ENCODE measurements at places on chromosomes 2 and 18. TPM values are rescaled to one million over a fixed set of nuclear protein-coding genes. Genes with fewer than 3 reads are reported as not detected.

DNA sequence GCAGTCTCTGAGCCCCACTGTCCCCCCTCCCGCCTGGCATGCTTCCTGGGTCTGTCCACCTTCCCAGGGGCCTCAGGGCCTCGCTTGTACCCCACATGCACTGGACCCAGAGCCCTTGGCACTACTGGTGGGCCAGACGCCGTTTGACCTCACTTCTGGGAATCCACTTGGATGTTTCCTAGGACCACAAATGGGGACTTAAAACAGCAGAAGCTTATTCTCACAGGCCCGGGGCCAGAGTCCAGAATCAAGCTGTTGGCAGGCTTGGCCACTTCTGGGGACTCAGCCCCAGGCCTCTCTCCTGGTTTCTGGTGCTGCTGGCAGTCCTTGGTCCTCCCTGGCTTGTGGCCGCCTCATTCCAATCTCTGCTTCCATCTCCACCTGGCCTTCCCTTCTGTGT lies 19.6 kb downstream of the ANO7 start:
- DNase-seq = no peak

GRCh38 chr2:235187806-235188205 lies 236.0 kb downstream of the SH3BP4 start:
- no peak for DNase-seq

- no peak for DNase-seq
Measured at GRCh38 chr18:21496277-21496835, 104.1 kb downstream of the ESCO1 start.

- peak; percentile 85 for DNase-seq
Measured at GRCh38 chr2:33069894-33070651, 123.3 kb downstream of the LTBP1 start.

- DNase-seq = no peak
Measured at GRCh38 chr2:7241041-7241745, 324.0 kb downstream of the RNF144A start.

DNA sequence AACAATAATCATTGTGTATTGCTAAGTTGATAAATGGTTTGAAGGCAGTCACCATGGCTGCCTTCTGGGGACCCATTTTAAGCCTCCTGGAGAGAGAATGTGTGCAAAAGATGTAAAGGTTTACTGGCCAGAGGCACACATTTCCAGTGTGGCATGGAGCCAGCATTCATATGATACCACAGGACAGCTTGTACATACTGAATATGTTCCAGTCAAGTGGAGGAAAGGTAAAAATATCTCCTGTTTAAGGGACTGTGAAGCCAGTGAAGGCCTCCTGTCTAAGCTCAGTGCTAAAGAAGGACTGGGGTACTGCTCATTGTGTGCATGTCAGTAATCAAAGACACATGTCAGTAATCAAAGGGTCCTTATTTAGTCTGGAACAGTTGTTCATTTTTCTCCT lies 119.2 kb downstream of the BABAM2 start:
- no peak for DNase-seq

GRCh38 chr2:6880200-6880733 lies 2.7 kb downstream of the RSAD2 start:
- DNase-seq = no peak

DNA sequence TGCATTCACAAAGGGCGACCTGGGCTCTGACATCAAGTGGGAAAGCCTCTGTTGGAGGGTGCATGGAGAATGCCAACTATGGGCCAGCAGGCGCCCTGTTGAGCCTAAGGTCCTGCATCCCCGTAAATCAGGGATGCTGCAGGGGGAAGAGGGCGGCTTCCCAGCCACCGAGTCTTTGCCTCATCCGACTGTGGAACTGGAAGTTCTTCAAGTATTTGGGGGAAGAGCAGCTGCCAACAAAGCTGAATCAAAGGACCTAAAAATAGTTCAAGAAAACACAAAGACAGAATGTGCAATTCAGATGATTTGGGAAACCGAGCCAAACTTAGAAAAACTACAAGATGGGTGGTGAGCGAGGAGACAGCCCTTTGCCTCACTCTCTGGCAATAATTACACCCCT lies 281.1 kb upstream of the MGAT5 start:
- no peak for DNase-seq

DNA sequence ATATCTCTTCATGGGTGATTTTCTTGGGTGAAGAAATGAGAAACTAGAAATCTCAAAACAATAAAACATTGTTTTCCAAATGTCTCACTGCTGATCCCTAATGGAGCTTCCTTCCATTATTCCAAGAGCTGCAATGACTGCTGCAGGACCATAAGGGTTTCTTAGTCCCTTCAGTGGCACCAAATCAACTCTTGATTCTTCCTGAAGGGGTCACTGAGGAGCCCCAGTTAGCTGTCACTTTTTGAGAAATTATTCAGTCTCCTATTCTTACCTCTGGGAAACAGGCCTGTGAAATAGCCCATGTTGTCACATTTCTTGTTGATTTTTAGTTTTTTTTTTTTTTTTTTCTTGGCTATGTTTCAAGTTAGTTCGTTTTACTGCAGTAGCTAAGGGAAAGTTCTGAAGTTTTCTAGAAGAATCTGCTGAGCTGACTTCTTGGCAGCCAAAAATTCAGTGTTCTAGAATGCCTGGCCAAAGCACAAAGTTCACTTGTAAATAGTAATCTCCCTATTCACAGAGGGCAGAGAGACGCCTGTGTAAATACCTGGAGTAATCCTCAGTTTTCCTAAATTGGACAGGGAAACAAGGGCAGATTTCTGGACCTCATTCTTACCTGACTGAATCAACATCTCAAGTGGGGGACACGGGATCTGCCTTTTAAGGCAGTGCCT lies 480.0 kb downstream of the RIT2 start:
- DNase-seq = peak; percentile 0

- no peak for DNase-seq
Measured at GRCh38 chr2:37679072-37679695, 7.7 kb upstream of the CDC42EP3 start.

DNA sequence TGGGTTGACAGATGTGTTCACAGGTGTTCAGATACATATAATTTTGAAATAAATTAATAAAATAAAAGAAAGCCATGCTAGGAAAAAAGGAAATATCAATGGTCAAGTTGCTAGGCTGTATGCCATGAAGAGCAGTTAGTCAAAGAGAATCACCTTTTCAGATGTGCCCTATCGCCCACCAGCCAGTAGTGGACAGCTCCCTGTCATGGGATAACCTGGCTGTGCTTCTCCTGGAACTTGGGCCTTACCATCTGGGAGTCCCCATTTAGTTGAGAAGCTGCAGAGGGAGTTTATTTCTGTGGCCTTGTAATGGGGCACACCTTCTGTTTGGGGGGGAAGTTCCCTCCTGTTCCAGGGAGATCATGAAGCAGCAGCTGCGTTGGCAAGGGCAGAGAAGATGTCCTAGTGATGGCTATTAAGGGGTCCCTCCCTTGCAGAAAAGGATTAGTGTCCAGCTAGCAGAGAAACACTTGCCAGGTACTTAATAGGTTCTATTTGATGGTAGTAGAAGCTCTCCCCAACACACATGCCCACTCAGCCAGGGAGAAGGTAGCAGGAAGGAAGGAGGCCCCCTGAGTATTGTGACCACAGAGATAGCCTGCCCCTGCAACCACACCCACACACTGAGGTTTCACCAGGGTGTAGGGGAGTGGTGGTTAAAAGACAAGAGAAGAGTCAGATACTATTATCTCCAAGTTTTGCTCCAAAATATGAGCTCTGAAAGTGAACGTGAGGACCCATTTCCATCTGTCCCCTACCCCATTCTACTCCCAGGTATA lies 117.7 kb downstream of the B3GNT2 start:
- no peak for DNase-seq

DNA sequence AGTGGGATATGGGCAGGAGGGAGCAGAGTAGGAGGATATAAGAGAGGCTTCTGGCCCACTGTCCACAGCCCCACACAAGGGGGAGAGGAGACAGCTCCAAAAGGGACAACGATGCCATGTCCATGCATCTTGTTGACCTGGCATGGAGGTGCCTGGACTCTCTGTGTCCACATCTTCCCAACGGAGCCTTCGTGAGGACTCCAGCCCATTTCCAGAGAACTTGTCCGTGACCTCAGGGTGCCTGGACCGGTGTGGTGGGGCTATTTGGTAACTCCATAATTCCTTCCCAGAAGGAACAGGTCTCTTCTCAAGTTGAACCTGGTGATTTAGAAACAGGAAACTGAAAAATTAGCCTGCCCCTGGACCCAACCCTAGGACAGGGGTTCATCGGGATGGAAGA lies 133.9 kb downstream of the CYP26B1 start:
- DNase-seq = no peak

GRCh38 chr2:239819091-239819973 lies 205.8 kb downstream of the NDUFA10 start:
- DNase-seq = no peak

DNA sequence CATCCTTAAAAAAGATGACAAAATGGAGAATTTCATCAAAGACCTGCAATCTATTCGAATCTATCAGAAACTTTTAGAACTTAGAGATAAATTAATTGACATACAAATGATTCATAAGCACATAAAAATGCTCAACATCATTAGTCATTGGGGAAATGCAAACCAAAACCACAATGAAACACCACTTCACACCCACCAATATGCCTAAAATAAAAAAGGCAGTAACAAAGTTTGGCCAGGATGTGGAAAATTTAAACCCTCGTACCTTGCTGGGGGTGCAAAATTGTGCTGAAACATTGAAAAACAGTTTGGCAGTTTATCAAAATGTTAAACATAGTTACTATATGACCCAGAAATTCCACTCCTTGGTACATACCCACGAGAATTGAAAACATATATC lies 11.5 kb upstream of the EIF2AK3 start:
- no peak for DNase-seq

DNA sequence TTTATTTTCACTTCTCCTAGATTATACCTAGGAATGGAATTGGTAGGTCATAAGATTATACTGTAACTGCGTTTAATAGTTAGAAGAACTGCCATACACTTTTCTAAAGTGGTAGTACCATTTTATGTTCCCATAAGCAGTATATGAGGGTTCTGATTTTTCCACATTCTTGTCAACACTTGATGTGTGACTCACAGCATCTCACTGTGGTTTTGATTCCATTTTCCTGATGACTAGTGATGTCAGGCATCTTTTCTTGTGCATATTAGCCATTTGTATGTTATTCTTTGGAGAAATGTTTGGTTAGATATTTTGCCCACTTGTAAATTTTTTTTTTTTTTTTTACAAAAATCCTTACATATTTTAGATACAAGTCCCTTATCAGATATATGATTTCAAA lies 2.3 kb downstream of the DCAF17 start:
- peak; percentile 40 for DNase-seq

DNA sequence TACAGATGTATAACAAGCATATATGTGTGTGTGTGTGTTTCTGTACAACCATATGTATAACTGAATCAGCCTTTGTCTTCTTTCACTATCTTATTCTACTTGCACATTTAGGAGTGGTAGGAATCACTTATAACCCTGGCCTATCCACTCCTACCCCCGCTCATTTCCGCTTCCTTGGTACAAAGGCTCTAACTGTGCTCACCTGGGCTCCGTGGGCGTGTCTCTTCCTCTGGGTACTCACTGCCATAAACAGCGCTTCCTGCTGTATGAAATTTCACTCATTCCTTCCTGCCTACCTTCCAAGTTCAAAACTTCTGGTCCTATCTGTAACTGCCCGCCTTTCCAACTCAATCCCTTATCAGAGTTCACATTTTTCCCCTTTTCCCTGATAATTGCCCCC lies 815.5 kb downstream of the EPHA4 start:
- no peak for DNase-seq

DNA sequence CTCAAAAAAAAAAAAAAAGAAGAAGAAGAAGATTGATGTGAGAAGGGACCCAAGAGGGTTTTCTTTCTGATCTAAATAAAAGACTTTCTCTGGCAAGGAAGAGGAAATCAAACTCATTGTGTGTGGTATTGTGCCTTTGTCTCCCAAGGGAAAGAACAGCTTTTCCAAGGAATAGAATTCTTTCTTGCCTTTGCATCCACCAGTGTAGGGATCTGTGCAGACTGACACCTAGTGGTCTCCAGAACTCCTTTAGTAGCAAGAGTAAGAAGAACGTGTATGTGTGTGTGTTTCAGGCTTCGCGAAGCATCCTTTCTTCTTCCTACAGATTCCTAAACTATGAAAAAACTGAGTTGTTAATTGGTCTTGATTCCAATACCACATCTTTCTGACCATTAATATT lies 33.5 kb upstream of the CRIM1 start:
- DNase-seq = no peak

- DNase-seq = no peak
Measured at GRCh38 chr2:85485815-85486214, 53.2 kb upstream of the MAT2A start.

DNA sequence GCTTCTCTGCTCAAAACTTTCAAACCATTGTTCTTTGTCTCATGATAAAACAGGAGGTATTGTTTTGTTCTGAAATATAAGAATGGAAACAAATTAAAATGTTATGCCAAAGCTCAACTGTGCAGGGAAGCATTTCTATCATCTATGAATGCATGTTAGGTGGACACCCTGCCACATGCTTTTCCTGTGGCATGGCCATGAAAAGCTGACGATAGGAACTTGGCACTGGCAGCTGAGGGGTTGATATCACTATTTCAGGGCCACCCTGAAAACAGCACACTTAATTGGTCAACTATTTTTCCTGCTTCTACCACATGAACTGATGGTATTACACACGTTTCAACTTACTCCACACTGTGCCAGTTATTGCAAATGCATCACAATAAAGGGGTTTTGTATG lies 157.3 kb downstream of the MREG start:
- DNase-seq = no peak

DNA sequence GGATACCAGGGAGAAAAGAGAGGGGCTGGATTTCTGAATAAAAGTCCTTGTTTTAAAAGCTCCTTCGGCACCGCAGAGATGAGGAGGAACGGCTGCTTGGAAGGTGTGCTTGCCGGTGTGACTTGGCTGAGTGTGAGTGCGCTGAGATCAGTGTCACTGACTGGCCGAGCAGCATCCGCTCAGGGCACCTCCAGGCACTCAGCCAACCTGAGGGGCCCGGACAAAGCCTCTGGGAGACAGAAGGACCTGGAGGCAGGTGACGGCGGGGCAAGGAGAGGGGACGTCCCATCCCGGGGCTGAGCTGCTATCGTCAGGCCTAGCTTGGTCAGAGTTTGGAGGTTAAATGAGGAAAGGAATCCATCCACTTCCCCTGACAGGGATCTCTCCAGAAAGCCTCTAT lies 16.8 kb upstream of the ALLC start:
- no peak for DNase-seq

GRCh38 chr18:36406805-36407204 lies 109.3 kb downstream of the FHOD3 start:
- no peak for DNase-seq

GRCh38 chr2:178650554-178650953 lies 156.7 kb downstream of the TTN start:
- no peak for DNase-seq

ASXL3 gene
- not detected for polyA plus RNA-seq

ODC1 gene
- polyA plus RNA-seq = 56.3 TPM

RFX8 gene
- polyA plus RNA-seq = not detected

CIB4 gene
- 0.30 TPM for polyA plus RNA-seq

PRKCE gene
- polyA plus RNA-seq = 11.5 TPM

SEMA4C gene
- 14.4 TPM for polyA plus RNA-seq

KLHL41 gene
- 0.05 TPM for polyA plus RNA-seq

THOC1 gene
- polyA plus RNA-seq = 31.4 TPM

CPS1 gene
- polyA plus RNA-seq = 16.1 TPM

MREG gene
- 6.4 TPM for polyA plus RNA-seq

GPR148 gene
- polyA plus RNA-seq = not detected

CAPN10 gene
- 15.8 TPM for polyA plus RNA-seq

MYO3B gene
- polyA plus RNA-seq = not detected

KCNG2 gene
- not detected for polyA plus RNA-seq

LAMA3 gene
- 19.4 TPM for polyA plus RNA-seq

EN1 gene
- 0.90 TPM for polyA plus RNA-seq

CFAP65 gene
- 0.22 TPM for polyA plus RNA-seq

Measured in A549 (cell line).